Foreskin keratinocyte (primary cell): ENCODE measurements at places on chromosomes 11 and 22. TPM values are rescaled to one million over a fixed set of nuclear protein-coding genes. Genes with fewer than 3 reads are reported as not detected.

The SGSM1 gene
- total RNA-seq, result not detected in 2 replicates

The OR52E4 gene
- not detected in 2 replicates for total RNA-seq

The TTLL8 gene
- not detected in 2 replicates for total RNA-seq

The ARL2 gene
- 93.3 and 102 TPM in 2 replicates for total RNA-seq

The PKP3 gene
- 148 and 170 TPM in 2 replicates for total RNA-seq

The MIAT gene
- 0.28 and 0.37 TPM in 2 replicates for total RNA-seq

The ALX4 gene
- not detected in 2 replicates for total RNA-seq

The LINC01488 gene
- not detected in 2 replicates for total RNA-seq

The XKR3 gene
- total RNA-seq, result not detected in 2 replicates

The CLCF1 gene
- total RNA-seq, result 1.6 and 1.9 TPM in 2 replicates

The OR51D1 gene
- not detected in 2 replicates for total RNA-seq

The OR5T2 gene
- total RNA-seq, result not detected in 2 replicates

The SLCO2B1 gene
- total RNA-seq, result not detected in 2 replicates

The SYT12 gene
- total RNA-seq, result 0.10 and 0.25 TPM in 2 replicates

The RTN4R gene
- total RNA-seq, result 19.1 and 19.3 TPM in 2 replicates

The DRICH1 gene
- total RNA-seq, result 0.11 TPM in 1 of 2 replicates, not detected in the other

The CARD16 gene
- total RNA-seq, result 11.6 and 13.1 TPM in 2 replicates

The DDX6 gene
- 105 and 109 TPM in 2 replicates for total RNA-seq

The NECTIN1 gene
- total RNA-seq, result 45.0 and 49.6 TPM in 2 replicates

The UCP3 gene
- total RNA-seq, result 0.21 and 0.48 TPM in 2 replicates

The ABTB2 gene
- 0.60 and 0.99 TPM in 2 replicates for total RNA-seq

The MEI1 gene
- total RNA-seq, result 0.14 TPM in 1 of 2 replicates, not detected in the other

The SLC1A2 gene
- total RNA-seq, result not detected in 2 replicates

The PAX6 gene
- total RNA-seq, result not detected in 2 replicates

The ROM1 gene
- 1.0 and 1.2 TPM in 2 replicates for total RNA-seq

The RNF26 gene
- total RNA-seq, result 30.1 and 35.2 TPM in 2 replicates

The OR52I1 gene
- total RNA-seq, result not detected in 2 replicates

The LGR4 gene
- total RNA-seq, result 29.0 and 40.7 TPM in 2 replicates

The SCGB1C1 gene
- total RNA-seq, result not detected in 2 replicates

The MAJIN gene
- total RNA-seq, result 0.04 TPM in 1 of 2 replicates, not detected in the other
